Liver (tissue), 10 donors: ENCODE measurements at places on chromosomes 13 and 19. TPM values are rescaled to one million over a fixed set of nuclear protein-coding genes. Genes with fewer than 3 reads are reported as not detected.

The ZNF564 gene
- 8.3 TPM for total RNA-seq

The ZNF211 gene
- 4.4 TPM for total RNA-seq

The GJA3 gene
- 0.05 TPM for total RNA-seq

DNA sequence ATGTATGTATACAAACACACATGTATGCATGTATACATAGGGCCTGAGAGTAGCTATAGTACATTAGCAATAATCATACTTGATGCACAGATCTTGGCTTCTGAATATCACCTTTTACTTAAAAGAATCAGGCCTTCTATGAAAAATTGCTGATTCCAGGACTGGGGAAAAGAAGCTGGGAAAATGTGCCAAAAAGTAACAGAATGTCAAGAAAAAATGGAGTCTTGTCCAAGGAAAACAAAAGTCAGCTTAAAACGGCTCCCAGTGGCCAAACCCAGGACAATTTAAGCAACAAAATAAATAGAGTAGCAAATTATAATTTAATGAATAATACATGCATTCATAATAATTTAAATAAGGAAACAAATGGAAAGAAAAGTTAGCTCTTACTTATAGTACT is 2104.9 kb downstream of the PCDH9 start:
- no peak for DNase-seq

DNA sequence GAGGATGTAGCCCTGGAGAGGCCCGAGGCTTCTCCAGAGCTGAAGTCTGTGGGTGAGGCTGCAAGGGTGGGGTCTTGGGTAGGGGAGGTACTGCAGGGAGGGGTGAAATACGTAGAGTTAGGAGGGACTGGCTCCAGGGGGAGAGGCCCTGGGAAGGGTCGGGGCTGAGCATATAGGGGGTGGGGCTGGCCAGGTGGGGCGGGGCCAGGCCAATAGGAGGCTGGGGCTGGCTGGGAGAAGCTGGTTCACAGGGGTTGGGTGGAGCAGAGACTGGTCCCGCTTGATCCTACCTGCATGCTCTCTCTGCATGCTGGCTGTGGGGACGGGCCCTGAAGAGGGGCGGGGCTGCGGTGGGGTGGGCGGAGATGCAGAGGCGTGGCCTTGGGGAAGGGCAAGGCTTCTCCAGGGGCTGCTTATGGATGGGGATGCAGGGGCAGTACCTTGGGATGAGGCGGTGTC is 51.9 kb downstream of the CELF5 start:
- no peak for DNase-seq

- no peak for DNase-seq
Measured at GRCh38 chr13:45930177-45930576, 78.6 kb upstream of the SIAH3 start.

- DNase-seq: peak; percentile 25
Measured at GRCh38 chr13:113369189-113369588, 5.3 kb upstream of the GRTP1 start.

The SHC2 gene
- total RNA-seq: 28.7 TPM

The PSG1 gene
- total RNA-seq: not detected

The SERPINE3 gene
- total RNA-seq: not detected

DNA sequence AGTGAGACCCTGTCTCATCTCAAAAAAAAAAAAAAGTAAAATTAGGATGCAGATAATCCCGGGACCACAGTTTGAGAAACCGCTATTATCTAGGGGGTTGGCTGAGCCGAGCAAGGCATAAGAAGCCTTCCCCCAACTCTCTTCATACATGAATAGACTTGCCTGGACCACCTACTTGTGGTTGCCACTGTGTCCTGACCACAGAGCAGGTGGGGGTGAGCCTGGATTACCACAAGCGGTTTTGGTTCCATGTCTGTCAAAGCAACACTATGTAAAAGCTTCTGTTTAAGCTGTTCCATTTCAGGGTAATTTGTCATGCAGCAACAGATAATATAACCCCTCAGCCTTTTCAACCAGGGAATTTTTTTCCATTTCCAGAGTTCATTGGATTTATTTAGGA is 3.3 kb upstream of the NAPA start:
- DNase-seq: no peak

- DNase-seq: no peak
Measured at GRCh38 chr13:103605546-103606326, 539.5 kb upstream of the SLC10A2 start.

DNA sequence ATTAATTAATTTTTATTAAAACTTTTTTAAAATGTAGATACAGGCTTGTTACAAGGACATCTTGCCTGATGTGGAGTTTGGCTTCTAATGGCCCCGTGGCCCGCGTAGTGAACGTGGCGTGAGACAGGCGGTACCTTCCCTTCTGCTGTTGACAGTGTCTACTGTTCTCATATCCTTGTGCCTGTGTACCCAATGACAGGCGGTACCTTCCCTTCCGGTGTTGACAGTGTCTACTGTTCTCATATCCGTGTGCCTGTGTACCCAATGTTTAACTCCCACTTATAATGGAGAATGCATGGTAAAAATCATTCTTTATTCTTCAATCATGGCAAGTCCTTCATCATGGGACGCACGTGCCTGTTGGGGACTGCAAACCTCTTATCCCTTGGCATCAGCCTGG is 79.1 kb upstream of the ZNF835 start:
- DNase-seq: no peak

The NOVA2 gene
- 1.6 TPM for total RNA-seq
